ENCODE measurements at places on chromosomes 3 and 15. TPM values are rescaled to one million over a fixed set of nuclear protein-coding genes. Genes with fewer than 3 reads are reported as not detected.

FOXB1 gene
- not detected for total RNA-seq

OR5K2 gene
- not detected for total RNA-seq

SAXO2 gene
- 5.1 TPM for total RNA-seq

COL8A1 gene
- 3,570 TPM for total RNA-seq

LDHAL6B gene
- total RNA-seq, result not detected

ACKR2 gene
- 0.41 TPM for total RNA-seq

PDZRN3 gene
- 20.0 TPM for total RNA-seq

EPHA3 gene
- 0.87 TPM for total RNA-seq

KLF15 gene
- 1.8 TPM for total RNA-seq

TUSC7 gene
- total RNA-seq, result not detected

MORC1 gene
- not detected for total RNA-seq

VILL gene
- 2.6 TPM for total RNA-seq

LRRC31 gene
- not detected for total RNA-seq

TTLL13 gene
- not detected for total RNA-seq

SPTBN5 gene
- 2.2 TPM for total RNA-seq

TMEM266 gene
- 1.1 TPM for total RNA-seq

GOLGA8M gene
- 4.8 TPM for total RNA-seq

PLA2G4E gene
- total RNA-seq, result not detected

KBTBD13 gene
- total RNA-seq, result not detected

TOPAZ1 gene
- not detected for total RNA-seq

Data from chondrocyte (in vitro differentiated cells).